Urinary bladder (tissue), 4 donors: ENCODE measurements at places on chromosomes 6 and 20. TPM values are rescaled to one million over a fixed set of nuclear protein-coding genes. Genes with fewer than 3 reads are reported as not detected.

Gene OR2J3
- total RNA-seq, result not detected

Gene FAM162B
- total RNA-seq, result 12.0 TPM

Gene RNF182
- total RNA-seq, result 0.90 TPM

Gene GMNN
- 44.7 TPM for total RNA-seq

Gene TAGAP
- 2.5 TPM for total RNA-seq

Gene DBNDD2
- total RNA-seq, result 15.5 TPM

Gene CLPSL1
- not detected for total RNA-seq

Gene KCNK5
- total RNA-seq, result 2.3 TPM

Gene CD109
- 34.9 TPM for total RNA-seq

Gene TLDC2
- total RNA-seq, result 1.6 TPM

Gene HEY2
- 5.6 TPM for total RNA-seq

Gene ATRN
- 37.6 TPM for total RNA-seq

Gene PRL
- total RNA-seq, result not detected

Gene GPSM3
- total RNA-seq, result 2.2 TPM

Gene PSORS1C1
- 0.48 TPM for total RNA-seq

Gene LHFPL5
- not detected for total RNA-seq

Gene CST4
- total RNA-seq, result not detected

Gene YTHDF1
- 16.7 TPM for total RNA-seq

Gene TMEM244
- not detected for total RNA-seq

Gene SLC25A27
- total RNA-seq, result 41.5 TPM

Gene MOCS3
- 4.9 TPM for total RNA-seq

Gene HLA-A
- 85.1 TPM for total RNA-seq

Gene CTCFL
- total RNA-seq, result not detected

Gene BTN1A1
- 0.16 TPM for total RNA-seq

Gene SERPINB6
- 58.8 TPM for total RNA-seq

Gene SCGN
- total RNA-seq, result 0.21 TPM

Gene OPN5
- total RNA-seq, result 0.05 TPM

Gene SH3BGRL2
- 32.2 TPM for total RNA-seq

Gene HLA-DRB5
- 3.8 TPM for total RNA-seq

Gene SOX12
- 3.4 TPM for total RNA-seq

Gene PROKR2
- total RNA-seq, result not detected

Gene PAK5
- total RNA-seq, result 0.48 TPM

Gene CCM2L
- 5.8 TPM for total RNA-seq

Gene C6orf58
- total RNA-seq, result not detected

Gene CD93
- 72.8 TPM for total RNA-seq
